ENCODE measurements at places on chromosomes 4 and X. TPM values are rescaled to one million over a fixed set of nuclear protein-coding genes. Genes with fewer than 3 reads are reported as not detected.

DNA sequence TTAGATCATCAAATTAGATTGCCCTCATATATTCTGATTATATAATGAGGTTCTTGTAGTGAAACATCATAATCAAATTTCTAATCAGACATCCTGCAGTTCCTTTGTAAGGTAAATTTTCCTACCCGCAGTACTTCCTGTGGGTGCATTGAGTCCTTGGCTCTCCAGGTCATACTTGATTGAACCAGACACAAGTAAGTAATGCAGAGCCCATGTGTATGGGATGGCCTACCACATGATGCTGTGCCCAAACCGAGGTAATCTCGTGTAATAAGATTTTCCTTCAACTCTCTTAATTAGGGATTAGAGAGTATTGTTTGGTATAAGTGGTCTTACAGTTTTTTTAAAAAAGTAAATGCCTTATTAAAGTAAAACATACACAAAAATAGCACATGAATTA, 1841.8 kb downstream of the PCDH7 start:
- no peak overlapping the region for H3K27ac ChIP-seq
- no peaks in the 10 kb centered on the region for H3K27me3 ChIP-seq
- H3K36me3 ChIP-seq, result no peaks in the 10 kb centered on the region
- DNase-seq, result no peak

- H3K4me3 ChIP-seq, result peak overlapping the region; percentile 36
- peak overlapping the region; percentile 91 for H3K27ac ChIP-seq
- peaks cover 27% of the 10 kb centered on the region for H3K4me1 ChIP-seq
Measured at GRCh38 chrX:1493412-1493811, 40.7 kb upstream of the ASMTL start.

DNA sequence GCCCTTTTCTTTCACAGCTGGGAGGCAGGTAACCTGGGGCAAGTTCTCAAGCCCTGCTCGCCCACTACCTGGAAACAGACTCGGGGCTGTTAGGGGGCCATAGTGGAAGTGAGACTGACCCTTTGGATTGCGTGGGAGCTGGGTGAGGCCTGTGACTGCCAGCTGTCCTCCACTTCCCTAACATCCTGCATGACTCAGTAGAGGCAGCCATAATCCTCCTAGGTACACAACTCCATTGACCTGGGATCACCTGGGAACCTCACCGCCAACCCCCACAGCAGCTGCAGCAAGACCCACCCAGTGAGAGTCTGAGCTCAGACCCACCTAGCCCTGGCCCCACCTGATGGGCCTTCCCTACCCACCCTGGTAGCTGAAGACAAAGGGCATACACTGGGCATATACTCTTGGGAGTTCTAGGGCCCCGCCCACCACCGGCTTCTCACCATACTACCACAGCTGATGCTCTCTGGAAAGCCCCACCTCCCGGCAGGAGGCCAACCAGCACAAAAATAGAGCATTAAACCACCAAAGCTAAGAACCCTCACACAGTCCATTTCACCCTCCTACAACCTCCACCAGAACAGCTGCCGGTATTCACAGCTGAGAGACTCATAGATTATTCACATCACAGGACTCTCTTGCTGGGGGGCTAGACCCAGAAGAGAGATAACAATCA, 61.1 kb upstream of the DCTD start:
- H3K4me3 ChIP-seq, result no peak overlapping the region
- no peaks in the 10 kb centered on the region for H3K36me3 ChIP-seq
- no peak overlapping the region for H3K27ac ChIP-seq
- H3K27me3 ChIP-seq, result peaks cover 20% of the 10 kb centered on the region
- H3K4me1 ChIP-seq, result no peaks in the 10 kb centered on the region

- H3K36me3 ChIP-seq, result no peaks in the 10 kb centered on the region
- no peak overlapping the region for H3K4me3 ChIP-seq
- peaks cover 28% of the 10 kb centered on the region for H3K4me1 ChIP-seq
- no peak overlapping the region for H3K27ac ChIP-seq
- no peaks in the 10 kb centered on the region for H3K27me3 ChIP-seq
Measured at GRCh38 chrX:53290441-53291041, 9.2 kb upstream of the IQSEC2 start.

- DNase-seq, result no peak
- H3K4me3 ChIP-seq, result no peak overlapping the region
- no peaks in the 10 kb centered on the region for H3K36me3 ChIP-seq
- no peaks in the 10 kb centered on the region for H3K27me3 ChIP-seq
Measured at GRCh38 chr4:113996599-113997177, 17.2 kb upstream of the ARSJ start.

DNA sequence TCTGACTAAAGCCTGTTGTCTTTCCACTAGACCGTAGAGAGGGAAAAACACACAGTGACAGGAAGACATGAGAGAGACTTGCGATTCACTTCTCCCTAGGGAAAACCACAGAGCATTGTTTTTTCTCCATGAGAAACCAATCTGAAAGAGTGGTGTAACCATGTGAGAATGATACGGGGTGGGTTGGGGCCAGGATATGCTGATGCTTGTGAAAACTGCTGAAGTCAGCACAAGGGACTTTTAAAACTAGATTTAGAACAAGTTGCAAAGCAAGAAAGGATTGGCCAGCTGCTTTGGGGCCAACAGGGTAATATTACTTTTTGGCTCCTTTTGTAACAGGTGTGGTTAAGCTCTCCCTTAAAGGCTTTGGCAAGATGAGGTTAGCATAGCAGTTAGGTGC, 66.1 kb downstream of the NHSL2 start:
- H3K27ac ChIP-seq, result no peak overlapping the region
- H3K27me3 ChIP-seq, result peaks cover 4% of the 10 kb centered on the region
- H3K36me3 ChIP-seq, result no peaks in the 10 kb centered on the region
- H3K4me3 ChIP-seq, result no peak overlapping the region
- H3K4me1 ChIP-seq, result no peaks in the 10 kb centered on the region

DNA sequence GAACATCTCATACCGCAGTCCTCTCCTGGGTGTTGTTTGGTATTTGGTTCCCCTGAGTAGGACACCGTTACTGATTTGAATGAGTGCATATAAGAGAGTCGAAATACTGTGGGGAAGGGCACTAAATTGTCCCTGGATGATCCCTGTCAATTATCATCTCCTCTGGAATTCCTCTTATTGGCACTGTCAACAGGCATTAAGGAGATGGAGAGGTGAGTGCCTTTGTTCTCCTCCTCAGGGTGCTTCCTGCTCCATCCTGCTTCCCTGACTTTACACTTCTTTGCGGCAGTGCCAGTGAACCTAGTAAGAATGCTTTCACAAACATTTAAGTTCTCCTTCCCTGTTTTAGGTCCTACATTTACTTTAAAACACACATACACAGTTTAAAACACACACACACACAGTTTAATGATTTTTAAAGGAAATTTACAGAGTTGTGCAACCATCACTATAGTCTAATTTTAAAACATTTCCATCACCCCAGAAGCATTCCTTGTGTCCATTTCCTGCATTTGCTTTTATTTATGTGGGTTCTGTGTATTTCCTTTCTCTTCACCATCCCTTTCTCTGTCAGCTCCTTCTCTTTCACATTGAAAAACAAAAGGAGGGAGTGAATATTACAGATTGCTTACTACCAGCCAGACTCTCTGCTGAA, 20.9 kb upstream of the ZRSR2 start:
- no peak overlapping the region for H3K4me3 ChIP-seq
- peaks cover 19% of the 10 kb centered on the region for H3K4me1 ChIP-seq
- H3K27ac ChIP-seq, result peak overlapping the region; percentile 8

GRCh38 chr4:59904331-59904730, 1295.8 kb upstream of the ADGRL3 start:
- H3K27ac ChIP-seq, result no peak overlapping the region
- DNase-seq, result no peak
- H3K4me3 ChIP-seq, result no peak overlapping the region
- no peaks in the 10 kb centered on the region for H3K36me3 ChIP-seq
- H3K4me1 ChIP-seq, result no peaks in the 10 kb centered on the region

- H3K4me1 ChIP-seq, result peaks cover 42% of the 10 kb centered on the region
- H3K27ac ChIP-seq, result no peak overlapping the region
- no peaks in the 10 kb centered on the region for H3K36me3 ChIP-seq
- no peak for DNase-seq
Measured at GRCh38 chr4:26323821-26324220, 3.0 kb downstream of the RBPJ start.

GRCh38 chrX:153413731-153414130, 2.5 kb downstream of the ZFP92 start:
- no peak overlapping the region for H3K4me3 ChIP-seq
- H3K27ac ChIP-seq, result no peak overlapping the region
- H3K36me3 ChIP-seq, result no peaks in the 10 kb centered on the region
- H3K4me1 ChIP-seq, result peaks cover 14% of the 10 kb centered on the region

DNA sequence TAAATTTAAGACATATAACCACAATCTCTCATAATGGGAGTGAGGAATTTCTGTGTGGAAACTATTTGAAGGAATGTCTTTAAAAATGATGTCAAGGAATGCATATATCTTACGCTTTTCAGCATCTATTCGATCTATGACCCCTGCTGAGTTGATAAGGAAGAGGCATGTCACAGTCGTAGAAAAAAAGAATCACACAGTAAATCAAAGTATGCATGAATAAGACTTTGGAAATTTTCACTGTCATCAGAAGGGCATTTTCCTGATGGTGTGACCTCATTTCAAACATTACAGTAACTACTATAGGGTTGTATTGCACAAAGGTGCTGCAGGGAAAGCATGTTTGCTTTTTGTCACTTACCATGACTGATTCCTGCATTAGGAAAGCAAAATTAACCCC, 41.5 kb downstream of the REELD1 start:
- H3K4me1 ChIP-seq, result no peaks in the 10 kb centered on the region
- H3K36me3 ChIP-seq, result peaks cover 15% of the 10 kb centered on the region
- no peak overlapping the region for H3K4me3 ChIP-seq
- H3K27me3 ChIP-seq, result no peaks in the 10 kb centered on the region

GRCh38 chr4:2924765-2925301, 38.4 kb downstream of the NOP14 start:
- H3K36me3 ChIP-seq, result peaks cover 7% of the 10 kb centered on the region
- H3K27ac ChIP-seq, result no peak overlapping the region
- H3K4me3 ChIP-seq, result no peak overlapping the region
- H3K27me3 ChIP-seq, result no peaks in the 10 kb centered on the region

DNA sequence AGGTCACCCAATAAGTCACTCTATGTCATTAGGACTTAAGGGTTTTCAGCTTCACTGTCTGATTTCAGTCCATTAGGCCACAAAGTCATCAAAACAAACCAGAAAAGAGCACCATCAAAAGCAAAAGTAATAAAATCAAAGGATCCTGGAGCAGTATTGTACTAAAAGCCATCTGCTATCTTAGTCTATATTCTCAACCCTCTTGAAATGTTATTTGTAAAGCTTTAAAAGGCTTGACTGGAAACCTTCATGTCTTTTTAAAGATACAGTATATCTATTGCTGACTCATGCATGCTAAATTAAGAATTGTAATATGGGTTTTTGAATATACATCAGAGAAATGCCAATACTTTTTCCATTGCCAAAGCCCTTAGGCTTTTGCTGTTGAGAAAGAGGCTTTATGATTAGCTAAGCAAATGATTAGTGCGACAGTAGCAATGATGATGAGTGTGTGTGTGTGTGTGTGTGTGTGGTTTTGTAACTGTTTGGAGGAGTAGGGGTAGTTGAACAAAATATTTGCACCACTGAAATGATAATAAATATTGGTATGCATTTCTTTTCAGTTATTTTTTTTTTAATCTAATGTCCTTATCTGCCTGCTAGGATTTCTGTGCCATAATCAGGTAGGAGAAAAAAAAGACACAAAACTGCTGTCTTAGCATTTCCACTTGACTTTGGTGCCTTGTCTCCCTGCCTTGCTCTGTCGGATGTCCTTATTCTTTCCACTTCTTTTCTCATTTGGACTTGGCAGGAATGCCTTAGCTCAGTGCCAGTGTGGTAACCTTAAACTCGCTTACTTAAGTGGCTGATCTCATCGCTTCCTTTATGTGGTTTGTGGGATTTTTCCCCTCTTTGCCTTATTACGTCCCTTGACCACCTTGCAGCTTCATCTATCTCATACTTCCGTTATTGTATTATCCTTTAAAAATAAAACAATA, 119.7 kb downstream of the PCDH7 start:
- H3K36me3 ChIP-seq, result no peaks in the 10 kb centered on the region
- DNase-seq, result no peak
- no peaks in the 10 kb centered on the region for H3K27me3 ChIP-seq
- H3K27ac ChIP-seq, result no peak overlapping the region

DNA sequence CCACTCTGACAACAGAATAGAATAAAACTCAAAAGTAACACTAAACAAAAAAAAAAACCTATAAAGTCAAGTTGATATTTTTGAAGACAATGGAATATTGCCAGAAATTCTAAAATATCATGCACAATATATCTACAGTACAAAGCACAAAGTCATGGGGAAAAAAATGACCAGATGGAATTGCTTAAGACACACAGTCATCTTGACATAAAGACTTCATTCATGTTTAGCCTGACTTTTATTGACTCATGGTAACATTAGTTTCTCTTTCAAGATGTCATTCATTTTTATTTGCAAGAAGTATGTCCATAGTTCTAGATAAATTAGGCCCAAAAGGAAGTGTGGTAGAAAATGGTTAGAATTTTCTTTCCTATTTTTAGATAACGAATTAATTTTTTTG, 259.1 kb downstream of the CAMK2D start:
- H3K4me3 ChIP-seq, result no peak overlapping the region
- DNase-seq, result no peak
- H3K27ac ChIP-seq, result no peak overlapping the region
- H3K4me1 ChIP-seq, result no peaks in the 10 kb centered on the region
- H3K27me3 ChIP-seq, result no peaks in the 10 kb centered on the region

Gene UCP1
- total RNA-seq, result not detected

Gene ADH1A
- total RNA-seq, result not detected

Gene RHOH
- total RNA-seq, result 233 TPM

Gene CENPE
- total RNA-seq, result 0.62 TPM
